ENCODE measurements at places on chromosomes 3 and 15.

GRCh38 chr15:29935296-29936004 is 113.2 kb upstream of the TJP1 start:
- DNase-seq, result no peak

DNA sequence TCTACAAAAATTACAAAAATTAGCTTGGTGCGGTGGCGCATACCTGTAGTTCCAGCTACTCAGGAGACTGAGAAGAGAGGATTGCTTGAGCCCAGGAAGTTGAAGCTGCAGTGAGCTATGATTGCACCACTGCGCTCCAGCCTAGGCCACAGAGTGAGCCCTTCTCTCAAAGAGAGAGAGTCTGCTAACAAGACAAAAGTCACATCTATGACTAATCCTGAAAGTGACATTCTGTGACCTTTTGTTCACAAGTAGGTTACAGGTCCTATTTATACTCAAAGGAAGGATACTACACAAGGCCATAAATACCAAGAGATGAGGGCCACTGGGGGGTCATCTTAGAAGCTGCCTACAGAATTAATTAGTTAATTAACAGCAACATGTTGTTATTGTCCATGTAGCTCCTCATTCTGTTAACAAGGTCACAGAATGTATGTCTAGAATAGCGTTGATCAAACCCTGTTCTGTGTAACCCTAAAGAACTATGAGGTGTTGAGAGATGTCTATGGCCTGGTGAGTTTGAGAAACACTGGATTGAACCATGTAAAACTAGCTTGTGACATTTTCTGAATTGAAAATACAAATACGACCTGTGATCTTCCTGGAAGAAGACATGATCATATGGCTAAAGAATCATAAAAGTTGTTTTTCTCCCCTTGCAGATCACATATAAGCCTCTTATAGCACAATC is 97.0 kb downstream of the SAMMSON start:
- DNase-seq, result no peak

GRCh38 chr3:67616046-67616445 is 38.4 kb downstream of the SUCLG2 start:
- DNase-seq, result no peak

DNA sequence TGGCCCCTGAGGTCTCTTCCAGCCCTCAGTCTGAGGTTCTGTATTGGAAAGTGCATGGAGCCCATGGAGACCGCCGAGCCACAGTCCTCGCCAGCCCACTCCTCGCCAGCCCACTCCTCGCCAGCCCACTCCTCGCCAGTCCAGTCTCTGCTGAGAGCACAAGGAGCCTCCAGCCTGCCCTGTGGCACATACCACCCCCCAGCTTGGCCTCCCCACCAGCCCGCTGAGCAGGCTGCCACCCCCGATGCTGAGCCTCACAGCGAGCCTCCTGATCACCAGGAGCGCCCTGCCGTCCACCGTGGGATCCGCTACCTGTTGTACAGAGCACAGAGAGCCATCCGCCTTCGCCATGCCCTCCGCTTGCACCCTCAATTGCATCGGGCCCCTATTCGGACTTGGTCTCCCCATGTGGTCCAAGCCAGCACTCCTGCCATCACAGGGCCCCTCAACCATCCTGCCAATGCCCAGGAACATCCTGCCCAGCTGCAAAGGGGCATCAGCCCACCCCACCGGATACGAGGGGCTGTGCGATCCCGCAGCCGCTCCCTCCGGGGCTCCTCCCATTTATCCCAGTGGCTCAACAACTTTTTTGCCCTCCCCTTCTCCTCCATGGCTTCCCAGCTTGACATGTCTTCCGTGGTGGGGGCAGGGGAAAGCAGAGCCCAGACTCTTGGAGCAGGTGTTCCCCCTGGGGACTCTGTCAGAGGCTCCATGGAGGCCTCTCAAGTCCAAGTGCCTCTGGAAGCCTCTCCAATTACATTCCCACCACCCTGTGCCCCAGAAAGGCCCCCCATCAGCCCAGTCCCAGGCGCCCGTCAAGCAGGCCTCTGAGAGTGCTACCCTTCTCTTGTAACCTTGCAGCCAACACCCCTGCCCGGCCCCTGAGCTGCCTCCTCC is 40.9 kb downstream of the PML start:
- no peak for DNase-seq

DNA sequence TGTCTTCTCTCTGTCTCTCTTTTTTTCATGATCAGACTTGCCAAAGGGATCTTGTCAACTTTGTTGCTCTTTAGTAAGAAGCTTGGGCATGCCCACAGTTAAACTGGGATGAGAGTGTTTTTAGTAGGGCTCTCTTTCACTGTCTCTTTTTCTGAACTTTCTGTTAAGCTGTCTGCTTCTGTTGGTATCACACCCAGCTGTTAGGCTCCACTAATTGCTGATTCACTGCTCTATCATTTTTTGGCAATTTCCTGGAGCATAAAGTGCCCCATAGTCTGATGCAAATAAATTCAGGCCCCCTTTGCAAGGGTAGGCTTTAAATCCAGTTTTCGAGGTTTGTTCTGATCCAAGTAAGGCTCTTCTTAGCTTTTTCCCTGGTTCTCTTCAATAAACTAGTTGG is 360.4 kb upstream of the ADAMTS9 start:
- DNase-seq, result no peak

GRCh38 chr15:51093839-51094605 is 684 bp downstream of the TNFAIP8L3 start:
- DNase-seq, result no peak

DNA sequence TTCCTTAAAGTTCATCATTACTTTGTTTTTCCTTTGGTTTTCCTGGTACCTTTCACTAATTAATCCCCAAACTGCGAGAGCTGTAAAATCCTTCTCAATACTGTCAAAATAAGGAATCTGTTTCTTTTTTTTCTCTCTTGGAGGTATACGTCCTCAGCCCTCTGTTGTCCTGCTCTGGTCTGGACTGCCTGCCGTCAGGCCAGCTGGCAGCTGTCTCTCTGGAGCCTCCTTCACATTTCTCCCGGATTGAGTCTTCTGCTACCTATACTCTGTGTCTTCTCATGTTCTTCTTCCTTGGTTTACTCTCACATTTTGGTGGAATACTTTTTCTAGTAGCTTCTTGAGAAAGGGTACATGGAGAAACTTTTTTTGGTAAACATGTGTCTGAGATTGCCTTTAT is 13.8 kb downstream of the TATDN2 start:
- no peak for DNase-seq

DNA sequence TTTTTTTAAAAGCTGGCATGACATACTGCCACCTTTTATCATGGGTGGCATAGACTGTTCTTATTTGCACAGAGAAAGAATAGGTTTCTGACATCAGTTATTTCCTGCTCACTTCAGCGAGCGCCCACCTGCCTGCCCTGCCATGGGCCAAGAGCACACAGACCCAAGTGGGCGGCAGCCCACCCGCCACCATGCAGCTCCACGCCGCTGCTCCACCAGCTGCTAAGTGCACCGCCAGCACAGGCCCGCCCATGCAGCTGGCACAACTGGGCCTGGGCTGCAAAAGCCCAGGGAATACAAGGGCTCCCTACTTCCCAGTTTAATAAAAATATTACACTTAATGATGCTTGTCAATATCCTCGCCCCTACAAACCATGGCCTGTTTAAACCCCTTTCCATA is 15.4 kb downstream of the ZNF148 start:
- DNase-seq, result no peak

DNA sequence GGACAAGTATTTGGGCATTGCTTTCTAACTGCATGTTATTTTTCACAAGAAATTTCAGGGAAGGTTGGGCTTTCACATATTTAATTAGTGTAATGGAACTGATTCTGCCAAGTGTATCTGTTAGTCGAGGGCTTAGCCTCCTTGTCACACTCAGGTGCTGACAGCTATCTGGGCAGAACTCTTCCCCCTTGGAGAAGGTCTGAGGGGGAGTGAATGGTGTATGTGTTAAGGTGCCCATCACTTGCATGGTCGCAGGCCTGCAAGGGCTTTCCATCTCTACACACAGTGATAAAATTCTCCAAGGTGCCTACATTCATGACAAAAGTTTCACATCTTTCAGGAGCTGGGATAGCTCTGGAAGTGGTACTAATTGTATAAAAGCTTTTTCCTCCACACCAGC is 97.6 kb upstream of the ICE2 start:
- no peak for DNase-seq

GRCh38 chr3:55157731-55158130 is 229.9 kb upstream of the LRTM1 start:
- DNase-seq, result no peak

DNA sequence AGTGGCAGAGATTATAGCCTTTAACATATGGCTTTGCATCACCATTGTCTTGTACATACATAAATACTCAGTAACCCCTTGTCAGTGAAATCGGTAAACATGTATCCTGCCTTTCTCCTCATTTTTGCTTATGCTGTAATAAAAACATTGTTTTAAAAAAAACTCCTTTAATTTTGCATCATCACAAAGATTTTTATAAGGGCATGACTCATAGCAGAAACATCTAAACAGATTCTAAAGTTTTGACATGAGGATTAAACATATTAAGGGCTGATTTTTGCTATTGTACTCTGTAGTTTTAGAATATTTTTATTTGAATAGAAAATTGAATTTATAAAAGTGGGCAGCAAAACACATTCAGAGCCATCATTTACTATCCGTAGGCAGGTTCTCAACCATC is 275.9 kb downstream of the ZIC4 start:
- DNase-seq, result no peak

GRCh38 chr15:77144026-77144425 is 73.1 kb upstream of the TSPAN3 start:
- DNase-seq, result no peak

GRCh38 chr3:105868431-105868741 is 426 bp downstream of the CBLB start:
- DNase-seq, result no peak

GRCh38 chr3:117145677-117146076 is 436.1 kb downstream of the TUSC7 start:
- no peak for DNase-seq

GRCh38 chr15:95588056-95588455 is 742.4 kb upstream of the NR2F2 start:
- DNase-seq, result no peak

- DNase-seq, result no peak
These were observed 124.0 kb upstream of the GOLGA6L4 start for GRCh38 chr15:84111575-84111974.

DNA sequence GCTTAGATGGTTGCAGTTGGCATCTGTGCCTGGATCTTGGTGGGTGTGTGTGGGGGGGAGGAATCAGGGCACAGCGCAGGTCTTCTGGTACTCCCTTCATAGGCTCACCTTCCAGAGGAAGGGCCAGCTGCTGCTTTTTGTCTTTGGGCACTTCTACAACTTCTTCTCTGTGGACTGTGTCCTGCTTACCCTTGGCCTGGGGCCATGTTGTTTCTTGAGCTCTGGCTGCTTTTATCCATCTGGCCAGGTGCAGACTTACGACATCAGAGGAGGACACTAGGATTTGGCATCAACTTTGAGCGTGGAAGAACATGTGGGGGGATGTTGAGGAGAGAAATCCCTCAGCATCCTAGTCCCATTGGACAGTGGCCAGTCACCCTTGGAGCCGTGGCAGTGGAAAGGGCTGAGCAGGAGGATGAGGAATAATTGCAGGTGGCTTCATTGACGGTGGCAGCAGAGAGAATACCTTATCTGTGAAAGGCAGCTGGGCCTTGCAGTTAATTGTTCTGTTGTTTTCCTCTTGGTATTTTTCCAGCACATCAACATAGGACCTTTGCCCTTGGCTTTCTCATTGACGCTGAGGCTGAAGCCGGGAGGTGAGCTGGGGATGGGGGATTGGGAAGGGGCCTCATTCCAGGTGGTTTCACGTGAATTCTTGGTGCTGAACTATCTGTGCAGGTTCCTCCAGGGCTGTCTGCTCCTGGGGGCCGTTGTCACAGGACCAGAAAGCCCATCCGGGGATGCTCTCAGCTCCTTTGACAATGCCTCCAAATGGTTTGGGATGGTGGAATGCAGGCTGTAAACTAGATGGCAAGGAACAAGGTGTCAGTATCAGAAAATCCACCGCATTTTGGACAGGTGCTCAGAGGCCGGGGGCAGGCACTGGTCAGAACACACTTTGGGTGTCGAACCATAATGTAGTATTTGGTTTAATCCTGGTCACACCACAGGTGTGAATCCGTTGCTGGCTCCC is 9.7 kb downstream of the EPHB1 start:
- no peak for DNase-seq

GRCh38 chr3:30258426-30259392 is 347.7 kb upstream of the TGFBR2 start:
- no peak for DNase-seq

GRCh38 chr3:64184621-64185020 is 40.6 kb downstream of the PRICKLE2 start:
- no peak for DNase-seq

DNA sequence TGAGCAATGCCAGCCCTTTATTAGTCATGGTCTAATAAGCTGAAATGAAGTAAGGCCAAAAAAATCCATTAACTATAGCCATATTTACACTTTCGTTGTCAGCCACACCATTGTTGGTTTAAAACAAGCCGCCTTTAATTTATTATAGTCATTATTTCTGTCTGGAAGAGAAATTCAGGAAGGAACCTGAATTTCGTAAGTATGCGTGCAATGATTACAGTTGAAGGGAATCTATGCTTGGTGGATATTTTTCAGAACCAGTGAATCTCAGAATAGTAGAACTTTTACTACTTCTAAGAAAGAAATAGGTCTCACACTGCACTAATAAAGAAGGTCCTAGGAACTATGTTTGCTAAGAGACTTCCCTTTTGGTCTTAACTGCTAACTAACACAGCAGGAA is 59.1 kb downstream of the FAM43A start:
- no peak for DNase-seq

DNA sequence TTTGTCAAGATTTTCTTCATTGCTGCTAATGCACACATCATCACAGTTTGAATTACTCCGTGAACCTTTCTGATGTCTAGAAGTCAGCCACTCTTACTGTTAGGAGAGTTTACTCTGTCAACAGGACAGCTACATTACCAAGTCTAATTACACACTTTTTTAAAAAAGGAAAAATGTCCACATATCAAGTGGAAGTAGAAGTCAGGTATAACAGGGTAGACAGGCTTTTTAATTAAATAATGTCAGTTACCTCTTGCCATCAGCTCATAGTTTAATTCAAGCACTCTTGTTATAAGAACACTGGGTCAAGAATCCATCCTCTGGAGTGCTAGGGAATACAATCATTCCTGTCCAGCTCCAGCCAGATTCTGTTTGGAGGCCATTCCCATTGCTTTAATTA is 232.8 kb downstream of the TAFA4 start:
- no peak for DNase-seq

GRCh38 chr3:55702822-55703221 is 215.7 kb upstream of the WNT5A start:
- no peak for DNase-seq

GRCh38 chr15:28896951-28897350 is 11.2 kb downstream of the APBA2 start:
- no peak for DNase-seq

DNA sequence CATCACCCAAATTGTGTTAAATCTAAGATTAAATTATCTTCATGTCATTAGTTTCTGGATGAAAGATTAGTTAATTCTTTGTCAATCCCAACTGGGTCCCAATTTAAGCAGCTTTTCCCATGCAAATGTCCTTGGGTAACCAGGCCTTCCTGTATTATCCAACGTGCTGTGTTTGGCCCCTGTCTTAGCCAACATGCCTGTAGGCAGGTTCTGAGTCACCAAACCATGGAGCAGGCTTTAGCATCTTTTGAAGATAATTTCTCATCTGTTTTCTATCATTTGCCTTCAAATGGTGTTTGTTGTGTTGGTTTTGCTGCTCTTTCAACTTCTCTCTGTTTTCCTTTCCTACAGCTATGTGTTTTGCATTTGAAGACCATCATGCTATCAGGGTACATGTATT is 216.2 kb downstream of the ITPR1 start:
- no peak for DNase-seq

Measured in activated CD4-positive, CD25-positive, alpha-beta regulatory T cell (primary cell).